ENCODE measurements at places on chromosomes 11 and 22. TPM values are rescaled to one million over a fixed set of nuclear protein-coding genes. Genes with fewer than 3 reads are reported as not detected.

Gene POU2AF3
- 4.7 TPM for total RNA-seq

Gene KCNQ1
- total RNA-seq, result 3.2 TPM

Gene DERL3
- total RNA-seq, result 0.28 TPM

Gene TSKU
- 12.8 TPM for total RNA-seq

Gene PEX16
- 17.6 TPM for total RNA-seq

Gene ROBO4
- 12.8 TPM for total RNA-seq
